ENCODE measurements at places on chromosomes 7 and 10. TPM values are rescaled to one million over a fixed set of nuclear protein-coding genes. Genes with fewer than 3 reads are reported as not detected.

The HPS6 gene
- total RNA-seq, result 37.0 TPM

The NRG3 gene
- total RNA-seq, result not detected

The FOXI2 gene
- total RNA-seq, result not detected

The CPA2 gene
- 0.09 TPM for total RNA-seq

The ARHGEF35 gene
- total RNA-seq, result 0.26 TPM

The CPN1 gene
- total RNA-seq, result 0.24 TPM

The SEMA3D gene
- total RNA-seq, result not detected

The TDRD1 gene
- not detected for total RNA-seq

The NACAD gene
- total RNA-seq, result 0.22 TPM

The UBE2H gene
- 54.3 TPM for total RNA-seq

The PLPP4 gene
- not detected for total RNA-seq

The PCLO gene
- total RNA-seq, result 0.96 TPM

The GCK gene
- not detected for total RNA-seq

The MGMT gene
- total RNA-seq, result 6.2 TPM

The MAGI2 gene
- 0.46 TPM for total RNA-seq

The LRRD1 gene
- not detected for total RNA-seq

The C10orf95 gene
- 0.08 TPM for total RNA-seq
